GM12892 (cell line): ENCODE measurements at places on chromosomes 7 and 10.
A peak's percentile ranks its signal among the peaks of the same experiment; 100 is the strongest.

DNA sequence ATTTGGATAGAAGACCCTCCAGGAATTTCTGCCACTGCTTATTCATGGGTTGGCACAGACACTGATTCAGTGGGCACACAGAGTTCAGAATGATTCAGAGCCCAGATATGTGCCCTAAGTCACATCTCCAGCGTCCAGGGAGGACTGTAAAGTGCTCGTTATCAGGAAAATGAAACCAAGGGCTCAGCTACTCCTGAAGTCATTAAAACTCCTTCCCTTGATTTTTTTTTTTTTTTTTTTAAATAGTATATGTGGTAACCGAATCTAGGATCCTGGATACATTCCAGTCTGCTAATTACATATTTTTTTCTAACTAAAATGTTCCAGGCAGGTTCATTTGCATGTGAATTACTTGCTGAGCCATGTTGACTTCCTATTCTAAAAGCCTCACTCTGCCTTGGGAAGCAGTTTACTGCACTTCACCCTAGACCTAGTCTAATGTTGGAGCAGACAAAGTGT, 34.7 kb downstream of the MET start:
- DNase-seq = no peak

DNA sequence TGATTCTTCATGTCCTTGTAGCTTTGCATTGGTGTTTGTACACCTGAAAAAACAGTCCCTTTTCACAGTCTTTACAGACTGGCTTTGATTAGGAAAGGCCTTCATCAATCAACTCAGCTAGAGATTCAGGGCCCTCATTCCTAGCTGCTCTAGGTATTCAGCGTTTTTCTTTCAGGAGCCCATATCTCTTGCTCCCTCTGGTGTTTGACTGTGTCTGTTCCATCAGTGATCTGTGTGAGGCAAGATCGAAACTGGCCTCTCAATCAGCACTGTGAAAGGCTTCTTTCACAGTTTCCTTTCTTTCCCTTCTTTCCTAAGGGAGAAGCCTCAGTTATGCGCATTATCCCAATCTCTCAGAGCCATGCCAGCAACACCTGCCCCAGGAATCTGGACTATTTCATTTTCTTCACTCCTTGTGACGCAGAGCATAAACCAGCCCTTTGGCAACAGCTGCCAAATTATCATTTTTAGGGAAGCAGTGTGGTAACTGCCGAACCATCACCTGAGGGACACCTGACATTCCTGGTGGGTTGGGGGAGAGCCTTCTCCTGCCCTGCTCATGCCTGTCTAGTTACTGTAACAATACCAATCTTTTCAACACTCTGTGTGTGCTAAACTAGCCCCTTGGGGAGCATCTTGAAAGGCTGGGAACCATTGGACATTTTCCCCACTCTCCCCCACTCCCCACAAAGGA, 75.7 kb upstream of the CCDC71L start:
- no peak for DNase-seq

- DNase-seq = no peak
These were observed 102.8 kb downstream of the PRKG1 start for GRCh38 chr10:51176976-51177695.

GRCh38 chr10:94062611-94063010, 68.9 kb downstream of the PLCE1 start:
- DNase-seq = no peak

- DNase-seq = no peak
These were observed 126.4 kb upstream of the GHITM start for GRCh38 chr10:84012831-84013458.

- no peak for DNase-seq
These were observed 7.1 kb downstream of the ZNF511 start for GRCh38 chr10:133315847-133316246.

GRCh38 chr7:92615861-92616260, 25.7 kb upstream of the FAM133B start:
- no peak for DNase-seq

- DNase-seq = no peak
These were observed 7.3 kb downstream of the ASL start for GRCh38 chr7:66082886-66083415.

- DNase-seq = no peak
These were observed 704.7 kb upstream of the C7orf33 start for GRCh38 chr7:147885869-147886268.

GRCh38 chr7:134632052-134632451, 14.6 kb upstream of the BPGM start:
- DNase-seq = no peak

GRCh38 chr10:11685787-11686218, 56.4 kb upstream of the ECHDC3 start:
- peak; percentile 37 for DNase-seq

- DNase-seq = no peak
These were observed 236.5 kb upstream of the PTN start for GRCh38 chr7:137579913-137580640.

DNA sequence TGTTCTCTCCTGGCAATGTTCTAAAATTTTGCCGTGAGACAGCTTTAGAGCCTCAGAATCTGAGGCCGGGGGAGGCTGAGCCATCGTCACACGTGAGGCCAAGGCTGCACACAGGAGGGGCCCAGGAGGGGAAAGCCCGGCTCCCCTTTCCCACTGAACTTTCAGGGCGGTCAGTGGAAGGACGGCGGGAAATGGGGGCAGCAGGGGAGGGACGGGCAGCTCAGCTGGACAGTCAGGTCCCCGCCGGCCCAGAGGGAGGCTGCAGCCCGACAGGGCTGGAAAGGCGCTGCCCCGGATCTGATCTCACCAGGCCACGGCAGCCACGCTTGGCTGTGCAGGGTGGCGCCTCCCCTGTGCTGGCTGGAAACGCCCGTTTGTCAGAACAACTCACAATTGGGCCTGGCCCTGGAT, 43.3 kb upstream of the ADGRA1 start:
- DNase-seq = no peak

- no peak for DNase-seq
These were observed 17.5 kb upstream of the NT5C3A start for GRCh38 chr7:33079763-33080690.

DNA sequence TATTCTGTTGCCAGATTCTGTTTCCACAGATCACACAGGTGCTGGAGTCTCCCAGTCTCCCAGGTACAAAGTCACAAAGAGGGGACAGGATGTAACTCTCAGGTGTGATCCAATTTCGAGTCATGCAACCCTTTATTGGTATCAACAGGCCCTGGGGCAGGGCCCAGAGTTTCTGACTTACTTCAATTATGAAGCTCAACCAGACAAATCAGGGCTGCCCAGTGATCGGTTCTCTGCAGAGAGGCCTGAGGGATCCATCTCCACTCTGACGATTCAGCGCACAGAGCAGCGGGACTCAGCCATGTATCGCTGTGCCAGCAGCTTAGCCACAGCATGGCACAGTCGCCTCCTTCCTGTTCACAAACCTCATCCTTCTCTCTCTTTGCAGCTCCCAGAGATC, 237.5 kb upstream of the PRSS1 start:
- DNase-seq = no peak

DNA sequence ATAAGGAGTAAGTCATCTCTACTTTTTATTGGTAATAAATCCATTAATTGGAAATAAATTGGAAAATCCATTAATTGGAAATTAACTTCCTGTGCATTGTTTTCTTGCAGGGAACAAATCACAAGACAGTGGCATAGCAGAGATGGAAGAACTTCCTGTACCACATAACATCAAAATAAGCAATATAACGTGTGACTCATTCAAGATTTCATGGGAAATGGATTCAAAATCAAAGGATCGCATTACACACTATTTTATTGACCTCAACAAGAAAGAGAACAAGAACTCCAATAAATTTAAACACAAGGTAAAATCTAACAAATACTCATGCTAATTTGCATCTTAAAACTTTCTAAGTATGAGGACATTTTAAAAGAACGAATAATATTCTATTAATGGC, 57.8 kb downstream of the PHYHIPL start:
- DNase-seq = no peak

DNA sequence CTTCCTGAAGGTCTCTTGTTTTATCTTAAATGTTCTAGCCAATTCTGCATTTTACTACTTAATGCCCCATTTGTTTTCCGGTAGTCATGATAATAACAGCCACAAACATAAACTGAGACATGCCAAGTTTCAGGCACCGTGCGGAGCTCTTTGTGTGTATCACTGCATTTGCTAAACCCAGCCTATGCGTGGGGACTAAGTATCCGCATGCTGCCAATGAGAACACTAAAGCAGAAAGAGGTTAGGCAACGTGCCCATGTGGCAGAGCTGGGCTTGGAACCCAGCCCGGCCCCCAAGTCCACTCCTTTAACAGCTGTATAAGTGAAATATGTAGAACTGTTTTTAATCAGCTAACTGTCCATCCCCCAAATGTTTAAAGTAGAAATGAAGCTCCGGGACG, 54.1 kb downstream of the SLIT1 start:
- no peak for DNase-seq

DNA sequence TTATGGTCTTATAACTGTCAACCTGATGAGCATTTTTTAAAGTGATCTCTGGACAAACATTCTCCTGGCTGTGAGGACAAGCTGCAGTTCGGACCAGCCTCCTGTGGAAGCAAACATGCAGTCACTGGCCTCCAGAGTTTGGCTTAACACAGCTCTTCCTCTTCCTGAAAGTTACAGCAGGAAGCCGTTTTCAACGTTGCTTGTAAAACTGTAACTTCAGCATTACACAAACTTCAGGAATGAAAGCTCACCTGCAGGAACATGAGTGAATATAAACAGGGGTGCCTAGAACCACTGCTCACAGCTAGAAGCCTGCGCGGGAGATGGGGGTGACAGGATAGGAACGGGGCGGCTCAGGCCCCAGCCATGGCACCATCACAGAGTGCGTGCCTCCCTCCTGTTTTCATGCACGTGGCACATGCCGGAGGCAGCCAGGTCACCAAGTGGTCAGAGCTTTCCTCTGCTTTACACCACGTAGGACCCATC, 292.9 kb upstream of the PITRM1 start:
- no peak for DNase-seq

- DNase-seq = no peak
These were observed 157.5 kb upstream of the KLF14 start for GRCh38 chr7:130891254-130892094.

- no peak for DNase-seq
These were observed 6.8 kb downstream of the ARL5B start for GRCh38 chr10:18665815-18666558.

DNA sequence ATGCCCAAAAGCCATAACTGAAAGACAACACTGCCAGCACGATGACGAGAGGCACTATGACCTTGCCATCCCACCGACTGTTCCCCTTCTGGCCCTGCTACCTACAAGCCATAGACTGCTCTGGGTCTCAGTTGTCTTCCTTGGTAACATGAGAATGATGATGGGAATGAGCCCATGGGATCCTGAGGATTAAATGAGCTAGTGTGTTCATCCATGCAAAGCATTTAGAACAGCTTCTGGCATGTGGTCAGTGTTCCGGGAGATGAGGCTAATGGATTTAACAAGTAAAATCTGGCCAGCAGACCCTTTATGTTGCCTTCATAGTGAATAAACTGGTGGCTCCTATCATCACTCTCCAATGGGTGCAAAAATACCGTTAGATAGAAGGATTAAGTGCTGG, 62.4 kb upstream of the WDR11 start:
- no peak for DNase-seq
